Fibroblast of upper back skin (primary cell): ENCODE measurements at places on chromosomes 2 and 18.
A peak's percentile ranks its signal among the peaks of the same experiment; 100 is the strongest.

DNA sequence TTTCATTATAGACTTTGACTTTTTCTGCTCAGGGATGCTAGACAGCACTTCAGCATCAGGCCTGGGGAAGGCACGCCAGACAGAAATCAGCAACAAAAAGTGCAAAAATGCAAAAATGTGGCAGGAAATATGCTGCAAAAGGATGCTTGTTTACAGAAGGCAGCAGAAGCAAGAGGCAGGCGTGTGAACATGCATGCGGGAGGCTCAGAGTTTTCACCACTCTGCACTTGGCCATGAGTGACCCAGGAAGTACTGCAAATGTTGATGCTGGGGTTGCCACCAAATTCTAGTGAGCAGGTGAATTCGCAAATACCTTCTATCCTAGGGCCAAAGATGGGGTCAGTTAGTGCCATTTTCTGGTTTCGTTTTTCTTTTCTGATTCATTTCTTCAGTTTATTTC is 55.5 kb upstream of the ALKAL2 start:
- DNase-seq: no peak

DNA sequence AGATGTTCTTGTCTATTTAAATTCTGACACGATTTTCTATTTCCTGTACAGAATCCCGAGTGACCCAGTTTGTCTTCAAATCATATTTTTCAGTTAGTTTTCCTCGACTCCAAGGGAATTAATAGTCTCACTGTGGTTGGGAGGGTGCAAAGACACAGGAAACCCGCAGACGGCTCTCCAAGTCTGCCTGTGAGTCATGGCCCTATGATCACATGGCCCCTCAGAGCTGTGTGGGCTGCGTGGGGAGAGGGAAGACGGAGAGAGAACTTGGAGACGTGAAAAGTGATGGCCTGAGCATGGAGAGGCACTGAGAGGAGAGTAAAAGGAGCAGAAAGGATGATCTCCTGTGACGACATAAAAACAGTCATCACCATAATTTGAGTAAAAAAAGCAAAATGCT is 989.9 kb downstream of the DCDC2C start:
- DNase-seq: peak; percentile 40

DNA sequence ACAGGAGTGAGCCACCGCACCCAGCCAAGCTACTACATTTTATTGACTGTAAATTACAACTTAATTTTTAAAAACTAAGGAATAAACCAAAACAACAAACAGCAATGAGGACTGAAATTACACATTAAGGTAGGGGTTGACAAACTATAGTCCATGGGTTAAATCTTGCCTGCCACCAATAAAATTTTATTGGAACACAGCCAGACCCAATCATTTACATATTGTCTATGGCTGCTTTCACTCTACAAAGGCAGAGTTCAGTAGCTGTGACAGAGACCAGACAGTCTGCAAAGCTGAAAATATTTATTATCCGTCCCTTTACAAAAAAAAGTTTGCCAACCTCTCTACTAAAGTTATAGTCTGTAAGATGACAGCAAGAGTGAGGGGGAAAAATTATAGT is 24.3 kb upstream of the UGP2 start:
- no peak for DNase-seq

GRCh38 chr2:167582619-167583018 is 664.8 kb downstream of the STK39 start:
- no peak for DNase-seq

GRCh38 chr2:155190342-155190741 is 491.8 kb downstream of the KCNJ3 start:
- no peak for DNase-seq

DNA sequence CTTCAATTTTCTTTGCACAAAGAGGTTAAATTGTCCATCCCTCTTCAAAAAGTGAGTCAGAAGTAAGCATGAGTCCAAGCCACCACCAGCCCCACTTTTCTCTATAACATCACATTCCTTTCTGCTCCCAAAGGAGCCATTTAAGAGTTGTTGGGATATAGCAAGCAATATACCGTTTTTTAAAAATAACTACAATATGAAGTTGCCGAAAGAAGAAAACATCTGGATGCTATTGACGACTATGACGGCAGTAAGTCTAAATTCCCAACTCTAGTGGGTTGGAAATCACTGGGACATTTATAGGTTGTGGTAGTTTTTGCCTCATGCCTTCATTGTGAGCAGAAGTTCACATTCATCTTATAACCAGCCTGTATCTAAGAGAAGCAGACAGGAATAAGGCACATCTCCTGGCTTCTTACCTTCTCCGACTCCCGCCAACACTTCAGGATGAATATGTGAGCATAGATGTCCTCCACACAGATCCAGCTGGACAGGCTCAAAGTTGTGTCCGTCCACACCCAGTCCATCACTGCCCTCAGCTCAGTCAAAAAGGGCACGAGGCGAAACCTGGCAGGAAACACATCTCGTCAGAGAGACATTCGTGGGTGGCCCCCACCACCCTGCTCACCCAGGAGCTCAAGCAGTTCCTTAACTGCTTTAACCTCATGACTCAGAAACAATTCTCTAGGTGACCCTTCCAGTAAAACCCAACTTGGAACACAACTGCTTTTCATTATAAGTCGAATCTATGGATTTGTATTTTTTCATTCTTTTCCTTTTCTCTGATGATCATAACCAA is 163.6 kb downstream of the NAPG start:
- peak; percentile 91 for DNase-seq

DNA sequence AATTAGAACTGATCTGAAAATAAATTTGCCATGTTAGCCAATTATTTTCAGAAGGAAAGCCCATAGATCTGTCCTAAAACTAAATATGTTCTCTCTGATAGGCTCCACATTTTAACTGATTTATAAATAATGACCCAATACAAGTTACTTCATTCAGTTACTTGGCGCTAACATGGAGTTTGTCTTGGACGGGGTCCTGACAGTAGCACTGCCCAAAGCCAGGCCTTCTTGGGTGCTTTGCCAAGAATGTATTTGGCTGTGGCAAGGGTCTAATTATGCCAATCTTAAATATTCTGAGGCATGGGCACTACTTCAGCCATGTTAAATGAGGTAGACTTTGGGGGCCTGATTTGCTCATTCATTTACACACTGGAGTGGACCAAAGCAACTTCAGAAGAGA is 135.0 kb upstream of the PKDCC start:
- no peak for DNase-seq

GRCh38 chr18:3605954-3606443 is 156.0 kb downstream of the TGIF1 start:
- DNase-seq: peak; percentile 72

- peak; percentile 28 for DNase-seq
These were observed 65.1 kb downstream of the CERS6 start for GRCh38 chr2:168521053-168521741.

GRCh38 chr2:74947703-74948102 is 10.7 kb upstream of the POLE4 start:
- DNase-seq: no peak

DNA sequence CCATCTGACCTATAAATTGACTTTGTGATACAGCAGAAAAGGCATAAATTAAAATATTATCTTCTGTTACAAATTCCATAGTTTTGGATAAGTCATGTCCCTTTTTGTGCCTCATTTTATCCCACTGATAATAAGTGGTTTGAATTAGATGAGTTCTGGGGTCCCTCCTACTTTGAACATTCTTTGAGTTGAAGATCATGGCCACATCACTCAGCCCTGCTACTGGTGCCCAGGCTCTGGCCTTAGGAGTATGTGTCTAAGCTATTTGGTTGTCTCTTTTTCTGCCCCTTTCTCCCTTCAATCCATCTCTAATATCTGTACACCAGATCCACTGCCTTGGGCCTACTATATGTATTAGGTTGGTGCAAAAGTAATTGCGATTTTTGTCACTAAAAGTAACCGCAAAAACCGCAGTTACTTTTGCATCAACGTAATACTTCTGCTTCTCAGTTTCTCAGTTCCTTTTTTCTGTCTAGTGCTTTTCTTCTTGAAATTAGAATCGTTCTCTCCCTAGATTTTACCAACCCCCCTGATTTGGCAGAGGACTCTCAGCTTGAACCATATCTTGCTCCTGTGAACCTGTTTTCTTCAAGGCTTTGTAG is 362.5 kb upstream of the TNP1 start:
- no peak for DNase-seq

DNA sequence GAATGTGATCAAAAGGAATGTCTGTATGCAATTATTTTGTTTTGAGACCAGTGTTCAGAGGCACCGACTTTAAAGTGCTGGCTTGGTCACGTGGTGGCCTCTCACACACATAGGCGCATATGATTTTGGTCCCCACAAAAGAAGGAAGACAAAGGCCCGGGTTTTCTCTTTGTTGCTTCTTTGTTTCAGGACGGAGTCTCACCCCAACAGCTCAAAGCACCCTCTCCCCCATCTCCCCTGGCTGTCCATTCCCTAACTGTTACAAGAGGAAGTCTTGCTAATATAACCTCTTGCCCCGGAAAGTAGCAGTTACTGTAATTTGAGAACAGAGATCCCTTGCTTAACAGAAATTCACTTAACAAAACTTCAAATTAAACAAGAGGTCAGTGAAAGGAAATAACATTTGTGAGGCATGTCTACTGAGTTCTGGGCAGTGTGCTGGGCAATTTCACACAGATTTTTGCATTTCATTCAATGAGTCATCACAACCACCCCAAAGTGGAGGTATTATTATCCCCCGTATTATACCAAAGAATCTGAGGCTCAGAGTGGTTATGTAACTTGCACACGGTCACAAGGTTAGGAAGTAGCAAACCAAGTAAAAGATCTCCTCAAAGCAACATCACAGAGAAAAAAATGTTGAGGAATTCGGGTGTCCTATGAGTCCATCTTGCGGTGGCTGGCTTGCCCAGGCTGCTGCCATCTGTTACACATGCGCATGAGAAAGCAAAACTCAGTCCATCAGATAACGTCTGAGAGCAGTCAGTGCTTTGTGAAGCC is 75.8 kb downstream of the SDC1 start:
- DNase-seq: peak; percentile 94

DNA sequence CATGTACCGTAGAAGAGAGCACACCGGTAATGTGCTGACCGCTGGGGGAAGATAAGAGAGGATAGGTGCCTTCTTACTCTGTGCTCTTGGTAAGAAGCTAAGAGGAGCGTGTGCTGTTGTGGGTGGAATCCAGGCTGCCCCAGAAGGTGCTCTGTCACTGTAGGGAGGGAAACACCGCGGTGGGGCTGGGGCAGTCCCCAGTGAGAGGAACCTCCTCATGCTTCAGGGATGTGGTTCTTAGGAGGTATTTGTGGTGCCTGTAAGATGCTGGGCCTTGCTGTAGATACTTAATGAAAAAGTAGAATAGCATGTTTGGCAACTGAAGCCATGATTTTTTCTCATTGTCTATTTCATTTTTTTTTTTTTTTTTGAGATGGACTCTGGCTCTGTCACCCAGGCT is 1.1 kb downstream of the COLEC11 start:
- no peak for DNase-seq

- no peak for DNase-seq
These were observed 251.2 kb upstream of the RBBP8 start for GRCh38 chr18:22681908-22682307.

DNA sequence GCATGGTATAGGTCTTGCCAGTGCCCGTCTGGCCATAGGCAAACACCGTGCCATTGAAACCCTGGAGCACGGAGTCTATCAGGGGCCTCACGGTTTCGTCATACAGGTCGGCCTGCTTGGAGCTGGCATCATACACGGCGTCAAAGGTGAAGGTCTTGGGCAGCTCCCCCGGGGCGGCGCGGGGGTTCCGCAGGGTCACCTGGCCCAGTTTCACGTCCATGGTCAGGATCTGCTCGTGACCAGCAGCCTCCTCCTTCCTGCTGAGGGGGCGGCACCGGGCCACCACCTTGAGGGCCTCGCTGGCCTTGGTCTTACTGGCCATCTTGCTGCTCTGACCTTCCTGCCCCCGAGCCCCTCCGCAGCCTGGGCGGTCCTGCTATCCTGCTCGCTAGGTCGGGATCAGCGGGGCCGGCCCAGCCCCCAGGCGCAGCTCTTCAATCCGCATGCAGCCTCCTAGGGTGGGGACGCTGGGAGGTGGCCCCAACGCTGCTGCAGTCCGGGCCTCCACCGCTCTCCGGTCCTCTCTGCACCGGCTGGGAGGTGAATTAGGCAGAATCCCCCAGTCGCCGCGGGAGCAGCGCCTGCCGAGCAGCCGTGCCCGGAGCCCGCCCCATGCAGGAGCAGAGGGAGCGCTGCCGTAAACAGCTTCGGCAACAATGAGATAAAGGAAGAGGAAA is 563 bp downstream of the KIF3C start:
- DNase-seq: no peak

GRCh38 chr2:55003706-55004639 is 46.3 kb downstream of the RTN4 start:
- no peak for DNase-seq

- no peak for DNase-seq
These were observed 29.9 kb downstream of the RHBDD1 start for GRCh38 chr2:226865710-226866109.

GRCh38 chr2:40487602-40488001 is 35.7 kb upstream of the SLC8A1 start:
- DNase-seq: no peak

DNA sequence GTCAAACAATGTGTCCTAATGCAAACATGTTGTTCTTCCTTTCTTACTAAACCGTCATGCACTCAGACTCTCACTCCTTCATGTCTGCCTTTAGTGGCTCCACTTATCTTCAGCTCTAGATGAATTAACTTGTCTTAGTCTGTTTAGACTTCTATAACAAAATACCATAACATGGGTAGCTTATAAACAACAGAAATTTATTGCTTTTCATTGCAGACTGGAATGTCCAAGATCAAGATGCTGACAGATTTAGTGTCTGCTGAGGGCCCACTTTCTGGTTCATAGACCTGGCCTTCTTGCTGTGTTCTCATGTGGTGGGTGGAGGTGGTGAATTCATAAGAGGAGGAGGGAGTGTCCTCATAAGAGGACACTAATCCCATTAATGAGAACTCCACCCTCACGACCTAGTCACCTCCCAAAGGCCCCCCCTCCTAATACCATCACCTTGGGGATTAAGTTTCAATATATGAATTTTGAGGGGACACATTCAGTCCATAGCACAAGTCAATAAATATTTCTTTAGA is 32.3 kb downstream of the RALBP1 start:
- DNase-seq: no peak

GRCh38 chr18:28666216-28666615 is 489.3 kb upstream of the CDH2 start:
- no peak for DNase-seq

- DNase-seq: no peak
These were observed 318.6 kb downstream of the SS18 start for GRCh38 chr18:25771796-25772195.

DNA sequence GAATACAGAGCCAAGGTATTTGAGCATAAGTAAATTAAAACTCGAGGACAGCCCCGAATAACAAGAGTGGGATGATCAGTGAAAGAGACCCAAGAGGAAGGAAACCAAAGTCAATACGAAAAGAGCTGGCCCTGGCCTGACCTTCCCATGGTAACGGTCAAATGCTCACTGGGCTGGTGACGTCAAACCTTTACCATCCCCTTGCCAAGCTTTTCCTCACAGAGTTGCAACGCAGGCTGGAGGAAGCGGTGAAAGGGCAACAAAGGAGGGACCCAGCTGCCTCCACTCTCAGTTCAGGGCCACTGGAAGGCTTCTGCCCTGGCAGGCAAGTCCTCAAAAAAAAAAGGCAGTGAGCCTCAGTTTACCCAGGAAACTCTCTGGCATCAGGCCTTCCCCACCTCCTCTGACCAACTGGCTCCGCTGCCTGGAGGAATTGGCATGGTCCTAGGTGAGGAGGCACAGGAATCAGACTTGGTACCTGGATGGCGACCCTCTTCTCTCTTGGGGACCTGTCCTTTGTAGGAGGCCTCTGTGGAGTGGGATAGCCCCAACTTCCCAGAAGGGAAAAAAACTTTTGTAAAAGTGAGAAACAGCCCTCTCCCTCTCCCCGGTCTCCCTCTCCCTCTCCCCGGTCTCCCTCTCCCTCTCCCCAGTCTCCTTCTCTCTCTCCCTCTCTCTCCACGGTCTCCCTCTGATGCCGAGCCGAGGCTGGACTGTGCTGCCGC is 212.4 kb downstream of the ANAPC1 start:
- DNase-seq: no peak

- no peak for DNase-seq
These were observed 251.6 kb downstream of the TNS1 start for GRCh38 chr2:217751192-217751591.
